ENCODE measurements at places on chromosomes 11 and 22.

- DNase-seq, result no peak
Observed at GRCh38 chr11:118602331-118602730, 5.1 kb upstream of the PHLDB1 start.

- DNase-seq, result no peak
Observed at GRCh38 chr11:19849107-19849789, 136.6 kb downstream of the NAV2 start.

GRCh38 chr22:19916941-19917340 lies 24.6 kb upstream of the COMT start:
- DNase-seq, result no peak

GRCh38 chr11:86160541-86161149 lies 83.9 kb upstream of the EED start:
- DNase-seq, result no peak

- DNase-seq, result peak; percentile 70
Observed at GRCh38 chr11:18721561-18722292, 4.3 kb downstream of the IGSF22 start.

GRCh38 chr22:24752088-24752623 lies 22.4 kb downstream of the PIWIL3 start:
- no peak for DNase-seq

- DNase-seq, result no peak
Observed at GRCh38 chr11:11571893-11572292, 49.9 kb downstream of the GALNT18 start.

DNA sequence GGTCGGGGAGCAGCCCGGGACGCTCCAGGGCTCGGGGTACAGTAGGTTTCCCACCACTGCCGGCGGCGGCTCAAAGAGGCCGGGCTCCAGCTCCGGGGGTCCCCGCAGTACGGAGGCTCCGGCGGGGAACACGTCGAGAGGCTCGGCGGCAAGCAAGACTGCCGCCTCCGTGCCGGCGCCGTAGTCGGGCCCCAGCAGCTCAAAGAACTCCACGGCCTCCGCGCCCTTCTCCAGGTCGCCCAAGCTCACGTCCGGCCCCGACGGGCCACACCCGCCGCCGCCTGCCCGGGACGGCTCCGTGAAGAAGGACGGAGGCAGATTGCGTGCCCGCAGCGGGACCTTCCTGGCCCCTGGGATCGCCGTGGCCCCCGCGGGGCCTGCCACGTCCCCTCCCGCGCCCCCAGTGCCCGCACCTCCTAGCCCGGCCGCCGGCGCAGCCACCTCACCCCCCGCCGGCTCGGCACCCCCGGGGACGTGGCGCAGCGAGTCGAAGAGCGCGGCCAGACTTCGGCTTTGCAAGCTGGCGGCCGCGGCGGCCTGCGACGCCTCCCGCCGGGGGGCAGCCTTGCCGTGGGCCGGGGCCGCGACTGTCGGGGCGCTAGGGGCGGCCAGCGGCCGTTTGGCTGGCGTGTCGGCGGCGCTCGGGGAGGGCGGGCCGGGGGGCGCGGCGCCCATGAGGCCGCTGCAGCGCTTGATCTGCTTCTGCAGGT lies 775 bp downstream of the FAM181B start:
- DNase-seq, result peak; percentile 29

GRCh38 chr11:75474878-75475766 lies 42.1 kb upstream of the KLHL35 start:
- DNase-seq, result peak; percentile 85

GRCh38 chr22:44660051-44660830 lies 41.8 kb upstream of the PRR5 start:
- DNase-seq, result no peak

- DNase-seq, result no peak
Observed at GRCh38 chr11:65417702-65418430, 4.7 kb upstream of the NEAT1 start.

GRCh38 chr11:65506772-65507505 lies 8.1 kb downstream of the MALAT1 start:
- DNase-seq, result no peak

- peak; percentile 62 for DNase-seq
Observed at GRCh38 chr11:101583251-101584128, at the start of gene TRPC6. TSS of gene TRPC6 (minus strand) at chr11:101584007. CDS start at chr11:101583503, 504 bp downstream.

GRCh38 chr11:112993808-112994207 lies 32.6 kb downstream of the NCAM1 start:
- no peak for DNase-seq

- DNase-seq, result no peak
Observed at GRCh38 chr11:32244453-32244852, 153.6 kb downstream of the RCN1 start.

DNA sequence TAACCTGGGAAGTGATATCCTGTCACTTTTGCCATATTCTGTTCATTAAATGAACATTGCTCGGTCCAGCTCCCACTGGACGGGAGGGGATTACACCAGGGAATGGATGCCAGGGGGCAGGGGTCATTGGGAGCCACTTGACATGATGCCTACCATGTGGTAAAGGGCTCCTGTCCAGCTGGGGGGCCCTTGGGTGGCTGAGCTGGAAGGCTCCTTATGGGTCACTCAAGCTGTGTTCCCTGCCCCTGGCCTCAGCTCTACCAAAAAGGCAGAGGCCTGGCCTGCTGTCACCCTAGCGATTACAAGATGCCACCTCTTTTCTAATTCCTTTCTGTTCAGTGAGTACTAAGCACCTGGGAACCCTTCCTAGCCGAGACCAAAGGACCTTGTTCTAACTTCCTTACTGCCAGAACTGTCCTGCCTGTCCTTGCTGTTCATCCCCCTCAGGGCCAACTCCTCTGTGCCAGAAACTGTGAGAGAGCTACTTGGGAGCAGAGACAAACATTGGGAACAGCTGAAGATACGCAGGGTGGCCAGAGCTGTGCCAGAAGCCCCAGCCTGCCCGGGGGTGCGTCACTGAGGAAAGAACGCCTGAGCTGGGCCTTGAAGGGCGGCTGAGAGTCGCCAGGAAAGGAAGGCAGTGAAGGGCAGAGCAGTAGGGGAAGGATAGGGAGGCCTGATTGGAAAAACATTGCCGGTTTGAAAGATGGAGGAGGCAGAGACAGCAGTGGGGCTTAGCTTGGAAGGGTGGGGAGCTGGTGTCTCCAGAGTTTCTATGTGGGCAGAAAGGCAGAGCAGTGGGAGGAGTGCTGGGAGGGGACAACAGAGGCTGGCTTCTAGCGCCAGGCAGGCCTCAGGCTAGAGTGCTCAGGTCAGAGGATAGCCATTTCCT lies 12.7 kb upstream of the UVRAG start:
- DNase-seq, result no peak

GRCh38 chr11:46414466-46414796 lies 22.9 kb upstream of the CHRM4 start:
- DNase-seq, result no peak

- DNase-seq, result no peak
Observed at GRCh38 chr22:19285831-19286230, 5.7 kb downstream of the CLTCL1 start.

- no peak for DNase-seq
Observed at GRCh38 chr11:28043930-28044709, 63.8 kb downstream of the KIF18A start.

- no peak for DNase-seq
Observed at GRCh38 chr11:121145826-121146225, 44.8 kb downstream of the TECTA start.

DNA sequence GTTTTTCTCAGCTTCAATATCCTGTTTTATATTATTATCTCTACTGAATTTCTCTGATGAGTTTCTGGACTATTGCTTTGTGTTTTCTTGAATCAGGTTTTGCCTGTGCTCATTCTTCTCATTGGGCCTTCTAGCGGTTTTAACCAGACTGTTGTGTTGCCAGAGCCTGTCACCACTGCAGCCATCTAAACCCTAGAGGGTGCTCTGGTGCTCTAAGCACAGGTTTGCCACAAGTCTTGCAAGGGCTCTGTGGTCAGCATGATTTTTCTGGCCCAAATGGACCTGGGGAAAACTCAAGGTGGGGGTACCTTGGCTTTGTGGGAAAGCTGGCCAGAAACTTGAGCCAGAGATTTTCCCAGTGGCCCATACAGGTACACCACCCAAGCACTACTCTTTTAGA lies 52.4 kb upstream of the TYR start:
- DNase-seq, result peak; percentile 25

DNA sequence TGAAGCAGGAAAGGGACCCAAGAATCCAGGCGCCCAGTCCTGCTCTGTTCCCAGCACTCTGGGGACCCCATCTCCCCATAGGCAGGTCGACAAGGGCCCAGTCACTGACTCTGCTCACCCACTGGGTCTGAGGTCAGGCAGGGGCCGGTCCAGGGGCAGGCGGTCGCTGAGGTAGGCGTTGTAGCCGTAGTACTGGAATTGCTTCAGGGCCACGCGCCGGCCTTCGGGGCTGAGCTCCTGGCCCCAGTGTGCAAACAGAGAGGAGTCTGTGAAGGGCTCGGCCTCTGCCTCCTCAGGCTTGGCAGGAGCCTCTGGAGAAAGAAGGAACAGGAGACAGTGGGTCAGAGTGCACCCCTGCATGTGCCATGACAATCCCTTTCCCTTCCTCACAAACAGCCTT lies 95.6 kb upstream of the CSNK2A3 start:
- DNase-seq, result no peak

- peak; percentile 45 for DNase-seq
Observed at GRCh38 chr11:62708793-62709192, 1.3 kb downstream of the GNG3 start.

DNA sequence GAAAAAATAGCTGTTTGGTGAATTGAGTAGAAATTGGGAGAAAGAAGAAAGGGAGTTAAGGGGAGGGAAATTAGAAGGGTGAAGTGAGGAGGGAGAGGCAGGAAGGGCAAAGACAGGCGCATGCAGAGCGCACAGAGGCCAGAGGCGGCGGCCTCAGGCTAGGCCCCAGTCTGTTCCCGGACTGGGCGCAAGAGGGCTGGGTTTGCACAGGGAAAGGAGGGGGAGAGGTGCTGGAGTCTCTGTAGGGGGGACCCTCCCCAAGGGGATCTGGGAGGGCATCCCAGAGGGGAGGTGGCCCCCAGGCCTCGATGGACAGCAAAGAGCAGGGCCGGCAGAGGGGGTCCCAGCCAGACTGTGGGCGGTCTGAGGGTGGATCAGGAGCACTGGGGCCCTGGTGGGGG lies 1.3 kb upstream of the FLRT1 start:
- peak; percentile 54 for DNase-seq

DNA sequence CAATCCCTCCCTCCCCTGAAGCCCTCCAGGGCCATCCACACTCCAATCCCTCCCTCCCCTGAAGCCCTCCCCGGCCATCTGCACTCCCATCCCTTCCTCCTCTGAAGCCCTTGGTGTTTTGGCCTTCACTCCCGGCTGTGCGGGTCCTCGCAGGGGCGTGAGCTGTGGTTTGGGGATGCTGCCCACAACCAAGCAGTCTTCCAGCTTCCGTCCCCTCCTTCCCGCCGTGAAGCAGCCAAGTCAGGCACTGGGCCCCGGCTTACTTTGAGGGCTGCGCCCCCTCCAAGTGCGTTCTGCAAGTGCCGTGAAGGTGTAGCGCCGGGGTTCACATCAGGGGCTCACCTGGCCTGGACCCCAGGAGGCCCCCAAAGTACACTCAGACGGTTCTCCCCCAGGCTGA lies 335.9 kb downstream of the BRD1 start:
- no peak for DNase-seq

- DNase-seq, result no peak
Observed at GRCh38 chr11:117382746-117383145, 55.1 kb downstream of the CEP164 start.

- peak; percentile 59 for DNase-seq
Observed at GRCh38 chr22:50481045-50481439, 301 bp upstream of the ADM2 start.

DNA sequence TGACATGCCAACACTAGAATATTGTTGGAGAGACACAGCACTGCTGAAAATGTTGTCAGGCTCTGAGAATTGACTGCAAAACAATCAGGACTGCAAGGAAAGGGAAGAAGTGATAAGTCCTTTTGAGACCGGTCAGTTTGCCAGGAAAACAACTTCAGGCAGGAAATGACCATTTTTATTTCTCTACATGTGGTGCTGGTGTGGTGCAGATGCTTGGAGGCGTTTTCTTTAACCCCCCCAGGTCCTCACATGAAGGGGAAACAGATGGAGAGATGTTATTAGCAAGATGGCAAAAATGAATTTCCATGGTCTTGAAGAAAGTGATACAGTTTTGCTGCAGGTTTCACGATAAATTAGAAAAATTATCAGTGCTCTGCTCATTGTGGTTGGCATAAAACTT lies 5.7 kb downstream of the AP2A2 start:
- no peak for DNase-seq

GRCh38 chr11:79663017-79663416 lies 222.2 kb upstream of the TENM4 start:
- DNase-seq, result no peak

DNA sequence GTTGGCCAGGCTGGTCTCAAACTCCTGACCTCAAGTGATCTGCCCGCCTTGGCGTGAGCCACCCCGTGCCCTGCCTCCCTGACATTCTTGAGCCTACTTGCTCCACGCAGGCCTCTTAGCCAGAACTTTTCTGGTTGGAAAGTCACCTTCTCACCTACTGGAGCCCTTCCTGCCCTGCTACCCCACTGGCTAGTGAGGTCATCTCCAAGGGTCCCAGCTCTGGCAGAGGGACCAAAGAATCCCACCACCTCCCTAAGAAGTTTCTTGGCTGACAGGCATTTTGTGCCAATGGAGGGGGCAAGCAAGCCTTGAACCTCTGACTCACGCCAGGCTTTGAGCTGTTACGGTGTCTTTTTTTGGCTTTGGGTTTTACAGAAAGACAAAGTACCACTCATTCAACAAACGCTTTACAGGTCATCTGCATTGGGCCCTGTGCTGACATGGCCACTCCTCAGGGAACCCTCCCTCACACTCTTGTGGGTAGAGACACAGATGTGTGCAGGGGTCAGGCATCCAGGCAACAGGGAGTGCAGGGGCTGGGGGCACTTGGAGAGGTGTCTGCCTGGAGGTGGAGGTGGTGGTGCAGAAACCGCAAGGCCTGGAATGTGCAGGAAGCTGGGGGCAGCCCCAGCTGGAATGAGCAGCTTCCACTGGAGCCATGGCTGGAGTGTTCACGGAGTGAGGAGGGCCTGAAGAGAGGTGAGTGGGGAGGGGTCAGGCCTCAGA lies 27.1 kb upstream of the WNT11 start:
- DNase-seq, result no peak

- no peak for DNase-seq
Observed at GRCh38 chr22:35051791-35052190, 14.2 kb upstream of the ISX start.

- DNase-seq, result peak; percentile 68
Observed at GRCh38 chr11:119196833-119197483, 9.2 kb upstream of the CBL start.

- no peak for DNase-seq
Observed at GRCh38 chr11:60863550-60864521, 3.5 kb upstream of the ZP1 start.

DNA sequence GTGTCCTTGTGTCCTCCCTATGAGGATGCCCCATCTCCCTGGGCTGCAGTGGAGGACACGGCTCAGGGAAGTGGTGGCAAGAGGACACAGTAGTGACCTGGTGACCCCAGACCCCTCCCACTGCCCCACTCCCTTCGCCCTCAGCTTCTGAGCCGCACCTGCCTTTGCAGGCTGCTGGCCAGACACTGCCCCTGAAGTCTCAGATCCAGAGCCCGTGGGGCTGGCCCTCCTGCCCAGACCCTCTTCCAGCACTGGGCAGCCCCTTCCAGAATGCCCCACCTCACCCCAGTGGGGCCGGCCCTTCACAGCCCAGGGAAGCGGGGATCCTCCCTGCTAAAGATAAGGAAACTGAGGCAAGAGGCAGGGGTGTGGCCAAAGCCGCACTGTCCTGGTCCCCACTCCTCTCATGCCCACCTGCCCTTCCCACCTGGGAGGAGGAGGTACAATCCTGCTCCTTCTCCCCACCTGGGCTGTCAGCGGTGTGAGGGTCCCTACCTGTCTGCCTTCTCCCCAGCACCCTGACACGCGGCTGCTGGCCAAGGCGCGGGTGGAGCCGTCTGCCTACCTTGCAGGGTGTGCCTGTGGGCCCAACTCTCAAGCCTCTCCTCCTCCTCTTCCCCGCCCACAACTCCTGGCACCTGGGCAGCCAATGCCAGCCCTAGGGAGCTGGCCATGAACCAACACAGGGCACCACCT lies 17.3 kb downstream of the TRPM5 start:
- DNase-seq, result no peak
